Type B pancreatic cell (in vitro differentiated cells): ENCODE measurements at places on chromosomes 7 and 10. TPM values are rescaled to one million over a fixed set of nuclear protein-coding genes. Genes with fewer than 3 reads are reported as not detected.

DNA sequence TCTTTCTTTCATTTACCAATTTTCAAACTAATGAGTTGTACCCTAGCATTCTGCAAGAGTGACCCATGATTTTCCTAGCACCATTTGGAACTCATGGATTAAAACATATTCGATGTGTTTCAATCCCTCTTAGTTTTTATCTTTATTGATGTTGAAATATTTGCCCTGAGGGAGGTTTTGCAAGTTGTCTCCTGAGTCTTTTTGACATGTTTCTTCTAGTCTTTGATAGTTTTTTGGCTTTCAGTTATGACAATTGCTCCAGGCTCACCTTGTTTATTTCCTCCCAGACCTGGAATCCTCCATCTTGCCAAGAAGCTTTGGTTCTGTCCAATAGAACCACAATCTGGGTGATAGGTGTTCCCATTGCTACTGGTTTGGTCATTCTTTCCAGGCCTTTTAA is 327.8 kb downstream of the WDR11 start:
- no peak for DNase-seq

GRCh38 chr7:85823396-85824080 is 636.7 kb upstream of the SEMA3D start:
- DNase-seq, result no peak

DNA sequence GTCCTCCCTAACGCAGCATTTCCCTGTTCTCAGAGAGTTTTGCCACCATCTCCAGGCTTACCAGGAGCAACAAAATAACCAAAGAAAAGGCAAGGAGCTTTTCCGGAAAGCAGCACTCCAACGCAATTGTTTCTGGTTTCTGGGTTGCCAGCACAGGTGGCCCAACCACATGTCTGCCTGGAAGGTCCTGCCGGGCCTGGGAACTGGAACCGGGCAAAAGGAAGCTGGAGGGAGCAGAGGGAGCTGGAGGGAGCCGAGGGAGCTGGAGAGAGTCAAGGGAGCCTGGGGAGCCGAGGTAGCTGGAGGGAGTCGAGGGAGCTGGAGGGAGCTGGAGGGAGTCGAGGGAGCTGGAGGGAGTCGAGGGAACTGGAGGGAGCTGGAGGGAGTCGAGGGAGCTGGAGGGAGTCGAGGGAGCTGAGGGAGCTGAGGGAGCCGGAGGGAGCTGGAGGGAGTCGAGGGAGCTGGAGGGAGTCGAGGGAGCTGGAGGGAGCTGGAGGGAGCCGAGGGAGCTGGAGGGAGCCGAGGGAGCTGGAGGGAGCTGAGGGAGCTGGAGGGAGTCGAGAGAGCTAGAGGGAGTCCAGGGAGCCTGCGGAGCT is 54.6 kb downstream of the STK32C start:
- no peak for DNase-seq

The PNLIPRP1 gene
- total RNA-seq, result not detected in 2 replicates

- DNase-seq, result no peak
These were observed 45.7 kb upstream of the NXPH1 start for GRCh38 chr7:8387551-8388256.

DNA sequence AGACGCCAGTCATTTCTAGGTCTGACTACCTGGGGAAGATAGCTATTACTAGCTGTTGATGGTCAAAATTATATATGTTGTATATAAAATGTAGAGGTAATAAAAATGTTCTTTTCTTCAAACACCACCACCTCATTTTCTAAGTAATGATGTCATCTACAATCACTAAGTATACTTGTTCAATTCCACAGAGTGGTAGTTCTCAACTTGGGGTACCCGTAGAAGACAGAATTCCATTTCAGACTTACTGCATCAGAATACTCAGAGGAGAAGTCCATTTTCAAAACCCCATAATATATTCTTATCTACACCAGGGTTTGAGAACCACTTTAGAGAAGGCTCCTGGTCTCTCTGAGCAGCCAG is 191.9 kb downstream of the PTN start:
- no peak for DNase-seq

The SFRP5 gene
- total RNA-seq, result 5.7 and 9.6 TPM in 2 replicates

- DNase-seq, result peak; percentile 86
These were observed at the start of gene SRPK2 for GRCh38 chr7:105388356-105389087. SRPK2 (minus strand) TSS chr7:105388921.

- no peak for DNase-seq
These were observed 16.1 kb upstream of the FKBP9 start for GRCh38 chr7:32941181-32941580.

DNA sequence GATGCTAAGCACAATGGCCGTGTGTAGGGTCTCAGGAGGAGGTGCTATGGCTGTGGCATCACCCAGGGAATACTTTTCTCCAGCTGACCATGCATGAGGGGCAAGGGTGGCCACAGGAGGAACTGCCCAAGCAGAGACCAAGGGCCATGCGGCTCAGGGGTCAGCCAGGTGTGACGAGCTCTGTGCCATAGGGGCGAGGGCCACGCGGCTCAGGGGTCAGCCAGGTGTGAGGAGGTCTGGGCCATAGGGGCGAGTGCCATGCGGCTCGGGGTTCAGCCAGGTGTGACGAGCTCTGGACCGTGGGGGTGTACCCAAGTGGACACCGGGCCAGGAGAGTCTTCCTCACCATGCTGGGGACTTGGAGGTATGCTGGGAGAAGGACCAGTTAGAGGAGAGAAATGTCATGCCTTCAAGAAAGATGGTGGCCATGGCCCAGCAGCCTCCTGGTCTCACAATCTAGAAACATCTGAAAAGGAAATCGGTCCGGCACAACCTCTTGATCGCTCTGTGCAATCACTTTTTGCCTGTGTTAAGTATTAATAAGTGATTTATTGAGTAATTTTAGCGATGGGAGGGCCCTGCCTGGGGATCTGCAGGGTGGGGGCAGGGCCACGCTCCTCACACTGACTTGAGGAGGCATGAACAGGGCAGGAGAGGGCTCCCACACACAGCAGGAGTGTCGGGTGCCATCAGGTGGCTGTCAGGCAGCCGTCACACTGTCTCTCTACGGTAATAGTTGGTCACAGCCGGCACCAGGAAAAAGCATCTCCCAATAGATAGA is 265.0 kb downstream of the ADARB2 start:
- no peak for DNase-seq

DNA sequence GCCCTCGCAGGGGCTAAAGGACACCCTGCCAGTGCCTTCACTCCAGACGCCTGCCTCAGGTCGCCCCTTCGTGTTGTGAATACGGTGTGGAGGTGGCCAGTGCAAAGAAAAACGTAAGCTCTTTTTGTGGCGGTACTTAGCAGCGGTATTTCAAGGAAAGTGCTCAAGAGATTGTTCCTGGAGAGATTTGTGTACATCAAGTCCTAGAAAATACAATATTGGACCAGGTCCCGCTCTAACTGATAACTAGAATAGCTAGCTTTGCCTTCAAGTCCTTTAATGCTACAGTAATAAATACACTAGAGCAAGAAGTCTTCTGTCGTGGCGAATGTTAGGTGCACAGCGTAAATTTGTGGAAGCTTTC is 689 bp downstream of the PLCE1 start:
- DNase-seq, result no peak

DNA sequence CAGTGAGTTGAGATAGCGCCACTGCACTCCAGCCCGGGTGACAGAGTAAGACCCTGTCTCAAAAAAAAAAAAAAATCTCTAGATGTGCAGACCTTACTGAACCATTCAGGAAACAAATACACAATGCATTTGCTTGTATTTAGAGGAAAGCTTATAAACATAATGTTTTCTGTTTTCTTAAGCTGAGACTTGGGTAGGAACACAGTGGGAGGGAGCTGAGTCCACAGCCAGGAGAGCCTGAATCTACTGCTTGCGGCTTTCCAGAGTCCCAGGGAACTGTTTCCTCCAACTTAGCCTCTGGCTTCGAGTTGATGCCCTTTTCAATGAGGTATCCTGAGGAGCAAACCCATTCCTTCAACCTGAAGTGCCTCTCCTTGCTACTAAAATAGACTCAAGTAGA is 83.0 kb upstream of the PITRM1 start:
- no peak for DNase-seq

DNA sequence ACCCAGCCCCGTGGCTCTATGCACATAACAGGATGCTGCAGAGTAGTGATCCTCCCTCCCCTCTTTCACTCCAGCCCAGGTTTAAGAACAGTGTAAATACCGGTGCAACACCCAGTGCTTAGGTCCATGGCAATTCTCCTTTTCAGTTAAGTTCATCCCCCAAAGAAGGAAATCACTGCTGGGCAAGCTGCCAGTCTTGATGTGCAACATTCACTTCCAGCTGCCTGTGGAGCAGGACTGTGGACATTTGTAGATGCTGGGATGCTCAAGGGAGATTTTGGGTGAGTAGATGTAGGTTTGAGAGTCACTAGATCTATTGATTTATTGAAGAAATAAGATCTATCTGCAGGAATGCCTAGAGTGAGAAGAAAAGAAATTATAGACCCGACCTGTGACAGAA is 294.3 kb upstream of the KIAA1217 start:
- DNase-seq, result no peak

DNA sequence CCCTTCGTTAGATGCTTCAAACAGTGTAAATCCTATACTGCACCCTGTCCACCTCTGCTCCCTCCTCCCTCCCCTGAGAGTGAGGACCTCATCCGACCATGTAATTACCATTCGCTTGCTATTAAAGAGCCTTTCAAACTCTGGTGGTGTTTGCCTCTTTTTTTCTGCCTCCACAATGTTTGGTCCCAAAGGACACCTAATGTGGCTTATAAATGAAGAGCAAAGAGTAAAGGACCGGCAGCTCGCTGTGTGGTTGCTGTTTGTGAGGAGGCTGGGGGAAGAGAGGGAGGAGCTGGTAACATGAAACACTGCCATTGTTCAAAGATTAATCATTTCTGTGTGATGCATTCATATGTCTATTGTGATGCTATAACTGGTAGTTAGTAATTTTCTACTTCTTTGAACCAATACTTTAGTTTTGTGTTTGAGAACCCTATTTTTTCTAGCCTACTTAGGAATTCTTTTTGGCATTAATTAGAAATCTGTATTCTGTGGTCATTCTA is 27.9 kb downstream of the MTURN start:
- no peak for DNase-seq

- no peak for DNase-seq
These were observed 711.5 kb upstream of the C7orf33 start for GRCh38 chr7:147878912-147879661.

- DNase-seq, result no peak
These were observed 77.4 kb downstream of the PON1 start for GRCh38 chr7:95246831-95247370.

DNA sequence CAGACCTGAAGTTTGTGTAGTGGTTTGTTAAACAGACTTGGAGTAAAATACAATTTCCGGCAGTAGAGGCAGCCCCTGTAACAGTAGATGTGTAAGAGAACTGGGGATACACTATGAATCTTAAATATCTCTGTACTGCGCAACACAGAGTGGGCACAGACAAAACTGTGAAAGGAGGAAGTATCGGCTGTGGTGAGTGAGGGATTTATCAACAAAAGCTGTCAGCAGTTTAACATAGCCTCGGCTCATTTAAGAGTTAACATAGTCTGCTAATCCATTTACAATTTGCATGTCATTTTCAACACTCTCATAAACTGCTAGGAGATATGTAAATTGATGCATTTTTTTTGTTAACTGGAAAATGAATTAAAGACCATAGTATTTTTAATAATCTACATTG is 225.2 kb downstream of the ZWINT start:
- no peak for DNase-seq

DNA sequence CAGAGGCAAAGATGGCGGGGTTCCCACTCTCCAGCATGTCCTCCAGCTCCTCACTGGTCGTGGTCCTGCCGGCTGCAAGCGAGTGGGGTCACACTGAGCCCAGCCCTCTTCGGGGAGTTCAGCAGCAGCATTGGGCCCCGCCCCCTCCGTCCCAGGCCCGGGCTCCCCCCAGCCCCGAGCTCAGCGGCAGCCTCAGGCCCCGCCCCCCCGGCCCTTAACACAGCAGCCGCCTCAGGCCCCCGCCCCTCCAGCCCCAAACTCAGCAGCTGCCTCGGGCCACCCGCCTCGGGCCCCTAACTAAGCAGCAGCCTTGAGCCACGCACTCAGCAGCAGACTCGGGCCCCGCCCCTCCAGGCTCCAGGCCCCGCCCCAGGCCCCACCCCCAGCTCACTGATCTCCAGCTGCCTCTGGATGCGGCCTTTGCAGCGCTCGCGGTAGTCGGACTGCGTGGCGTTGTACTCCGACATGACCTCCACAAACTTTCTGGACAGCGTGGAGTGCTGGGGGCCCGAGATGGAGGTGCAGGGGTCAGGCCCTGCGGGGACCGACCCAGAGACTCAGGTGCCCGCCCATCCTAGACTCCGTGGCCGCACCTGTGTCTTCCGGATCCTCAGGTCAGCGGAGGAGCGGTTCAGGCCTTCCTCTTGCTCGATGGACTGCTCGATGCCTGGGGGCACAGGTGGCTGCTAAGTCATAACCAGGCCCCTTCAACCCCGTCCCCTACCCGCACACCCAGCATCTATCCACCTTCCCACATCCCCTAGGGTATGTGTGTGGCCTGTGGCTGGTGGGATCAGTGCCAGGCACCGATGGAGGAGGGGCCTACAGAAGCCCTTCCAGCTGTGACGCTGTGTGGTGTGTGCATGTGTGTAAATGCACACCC is 15.5 kb downstream of the STX1A start:
- no peak for DNase-seq

DNA sequence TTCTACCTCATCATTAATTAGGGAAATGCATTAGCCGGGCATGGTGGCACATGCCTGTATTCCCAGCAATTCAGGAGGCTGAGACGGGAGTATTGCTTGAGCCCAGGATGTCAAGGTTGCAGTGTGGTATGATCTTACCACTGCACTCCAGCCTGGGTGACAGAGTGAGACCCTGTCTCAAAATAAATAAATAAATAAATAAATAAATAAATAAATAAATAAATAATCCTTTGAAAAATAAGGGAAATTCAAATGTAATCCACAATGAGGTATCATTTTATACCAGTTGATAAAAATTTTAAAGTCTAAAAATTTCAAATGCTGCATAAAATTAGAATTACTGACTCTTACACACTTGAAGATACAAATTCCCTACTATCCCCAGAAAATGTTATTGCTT is 334.3 kb downstream of the ADK start:
- no peak for DNase-seq

DNA sequence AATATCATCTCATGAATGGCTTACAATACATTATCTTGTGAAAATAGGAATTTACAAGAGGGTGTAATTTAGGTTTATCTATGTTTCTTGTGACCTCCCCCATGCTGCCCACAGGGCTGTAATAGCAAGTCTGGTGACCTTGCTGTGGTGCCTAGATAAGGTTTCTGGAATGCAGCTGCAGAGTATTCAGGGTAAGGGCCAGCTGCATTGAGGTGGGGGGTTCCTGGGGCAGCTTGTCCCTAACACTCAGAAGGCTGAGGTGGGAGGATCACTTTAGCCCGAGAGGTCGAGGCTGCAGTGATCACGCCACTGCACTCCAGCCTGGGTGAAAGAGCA is 5.3 kb upstream of the DHTKD1 start:
- DNase-seq, result no peak

- no peak for DNase-seq
These were observed 65.1 kb upstream of the MPP7 start for GRCh38 chr10:28367929-28368484.
